Stimulated activated CD8-positive, alpha-beta memory T cell treated with anti-CD3 and anti-CD28 coated beads, Interleukin-7, amount 100 ng/mL, for 1 hour (primary cell): ENCODE measurements at places on chromosomes 4 and X.

DNA sequence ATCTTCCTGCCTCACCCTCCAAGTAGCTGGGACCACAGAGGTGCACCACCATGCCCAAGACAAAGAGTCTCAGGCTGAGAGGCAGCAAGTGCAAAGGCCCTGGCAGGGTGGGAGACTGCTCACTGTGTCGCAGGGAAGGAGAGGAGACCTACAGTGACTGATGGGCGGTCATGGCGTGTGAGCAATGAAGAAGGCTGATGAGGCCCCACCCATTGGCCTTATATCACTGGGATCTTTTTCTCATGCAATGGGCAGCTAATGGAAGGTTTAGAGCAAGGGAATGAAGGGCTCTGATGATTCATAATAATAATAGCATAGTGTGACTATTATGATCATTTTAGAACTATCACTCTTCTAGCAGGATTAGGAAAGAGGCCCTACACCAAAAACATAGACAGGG is 20.9 kb downstream of the FAM9C start:
- no peak for DNase-seq

DNA sequence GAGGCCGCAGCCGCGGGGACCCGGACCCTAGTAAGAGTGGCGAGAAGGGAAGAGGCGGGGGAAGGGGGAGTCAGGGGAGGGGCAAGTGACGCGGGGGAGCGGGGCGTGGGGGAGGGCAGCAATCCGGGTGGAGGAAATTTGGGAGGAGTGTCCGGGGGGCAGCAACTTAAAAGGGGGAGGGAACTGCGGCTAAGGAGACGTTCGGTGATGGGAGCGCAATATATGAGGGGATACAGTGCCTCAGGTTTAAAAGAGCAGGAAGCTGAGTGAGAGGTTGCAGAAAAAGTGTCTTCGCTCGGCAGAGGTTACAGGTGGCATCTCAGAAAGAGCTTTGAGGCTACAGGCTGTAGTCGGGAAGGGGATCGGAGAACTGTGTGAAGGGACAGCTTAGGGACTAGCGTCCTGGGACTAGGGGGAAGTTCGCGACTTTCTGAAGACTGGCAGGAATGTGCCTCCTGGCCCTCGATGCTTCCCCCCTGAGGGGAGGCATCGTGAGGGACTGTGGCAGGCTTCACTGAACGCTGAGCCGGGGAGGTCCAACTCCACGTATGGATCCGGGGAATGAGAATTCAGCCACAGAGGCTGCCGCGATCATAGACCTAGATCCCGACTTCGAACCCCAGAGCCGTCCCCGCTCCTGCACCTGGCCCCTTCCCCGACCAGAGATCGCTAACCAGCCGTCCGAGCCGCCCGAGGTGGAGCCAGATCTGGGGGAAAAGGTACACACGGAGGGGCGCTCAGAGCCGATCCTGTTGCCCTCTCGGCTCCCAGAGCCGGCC is 519 bp downstream of the FOXO4 start:
- no peak for DNase-seq

DNA sequence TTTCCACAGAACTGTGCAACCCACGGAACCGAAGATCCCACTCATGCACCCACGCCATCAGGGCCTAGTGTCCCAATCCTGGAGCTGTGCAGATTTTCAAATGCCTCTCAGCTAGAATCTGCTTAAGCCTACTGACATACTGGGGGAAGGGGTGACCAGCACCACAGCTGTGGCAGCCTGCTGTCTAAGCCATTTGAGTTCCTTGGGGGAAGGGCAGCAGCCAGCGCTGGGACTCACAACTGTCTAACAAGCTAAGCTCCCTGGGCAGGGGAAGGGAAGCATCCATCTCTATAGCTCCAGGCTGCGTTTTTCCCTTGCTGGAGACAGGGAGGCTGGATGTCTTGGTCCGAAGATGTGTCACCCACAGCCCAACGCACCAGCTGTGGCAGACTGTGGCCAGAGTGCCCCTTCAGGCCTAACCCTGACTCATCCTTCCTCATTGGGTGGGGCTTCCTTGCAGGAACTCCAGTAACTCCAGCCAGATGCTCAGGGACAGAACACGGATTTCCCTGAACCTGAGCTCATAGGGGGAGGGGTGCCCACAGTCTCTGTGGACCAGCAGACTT is 194.8 kb downstream of the CHRDL1 start:
- DNase-seq: no peak

GRCh38 chr4:7531640-7531994 is 96.9 kb upstream of the PSAPL1 start:
- DNase-seq: no peak

DNA sequence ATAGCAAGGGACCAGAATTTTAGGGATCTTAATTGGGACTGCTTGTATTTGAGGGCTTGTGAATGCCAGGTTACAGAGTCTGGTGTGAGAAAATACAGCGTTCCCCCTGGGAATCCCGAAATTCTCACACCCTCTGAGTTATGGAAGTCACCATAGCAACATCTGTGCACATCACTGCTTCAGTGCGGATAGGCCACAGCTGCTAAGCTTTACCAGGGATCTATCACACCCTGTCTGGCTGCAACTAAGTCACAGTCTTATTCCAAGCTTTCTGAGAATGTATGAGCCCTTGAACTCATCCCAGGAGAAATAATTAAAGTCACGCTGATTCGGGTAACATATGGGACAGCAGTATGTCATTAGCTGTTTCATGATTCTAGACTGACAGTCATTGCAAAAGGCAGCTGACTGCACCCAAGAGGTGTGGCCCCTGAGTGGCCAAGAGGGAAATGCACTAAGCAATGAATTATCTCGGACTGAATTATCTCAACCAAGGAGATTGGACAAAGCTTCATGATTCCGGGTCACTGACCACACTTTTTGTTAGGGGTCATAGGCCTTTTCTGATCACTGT is 46.7 kb upstream of the BTC start:
- no peak for DNase-seq

- DNase-seq: no peak
Measured at GRCh38 chrX:129808829-129809796, 29.4 kb downstream of the SASH3 start.

GRCh38 chr4:52595001-52595400 is 64.1 kb downstream of the USP46 start:
- no peak for DNase-seq

- DNase-seq: no peak
Measured at GRCh38 chr4:118279920-118280432, 72.8 kb downstream of the PRSS12 start.

DNA sequence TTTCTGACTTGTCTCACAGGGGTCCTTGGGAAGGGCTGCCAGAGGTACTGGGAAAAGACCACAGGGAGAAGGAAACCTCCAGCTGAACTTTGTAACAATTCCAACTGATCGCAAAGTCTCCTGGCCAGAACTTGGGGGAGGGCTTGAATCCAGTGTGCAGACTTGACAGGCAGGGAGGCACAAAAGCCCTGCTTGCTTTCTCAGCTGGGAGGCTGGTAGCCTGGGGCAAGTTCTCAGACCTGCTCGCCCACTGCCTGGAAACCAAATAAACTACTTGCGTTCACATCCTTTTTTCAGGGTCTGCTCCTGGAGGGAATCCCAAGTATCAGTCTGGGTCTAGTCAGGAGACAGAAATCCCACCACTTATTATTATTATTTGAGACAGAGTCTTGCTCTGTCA is 48.0 kb upstream of the CASK start:
- DNase-seq: no peak

DNA sequence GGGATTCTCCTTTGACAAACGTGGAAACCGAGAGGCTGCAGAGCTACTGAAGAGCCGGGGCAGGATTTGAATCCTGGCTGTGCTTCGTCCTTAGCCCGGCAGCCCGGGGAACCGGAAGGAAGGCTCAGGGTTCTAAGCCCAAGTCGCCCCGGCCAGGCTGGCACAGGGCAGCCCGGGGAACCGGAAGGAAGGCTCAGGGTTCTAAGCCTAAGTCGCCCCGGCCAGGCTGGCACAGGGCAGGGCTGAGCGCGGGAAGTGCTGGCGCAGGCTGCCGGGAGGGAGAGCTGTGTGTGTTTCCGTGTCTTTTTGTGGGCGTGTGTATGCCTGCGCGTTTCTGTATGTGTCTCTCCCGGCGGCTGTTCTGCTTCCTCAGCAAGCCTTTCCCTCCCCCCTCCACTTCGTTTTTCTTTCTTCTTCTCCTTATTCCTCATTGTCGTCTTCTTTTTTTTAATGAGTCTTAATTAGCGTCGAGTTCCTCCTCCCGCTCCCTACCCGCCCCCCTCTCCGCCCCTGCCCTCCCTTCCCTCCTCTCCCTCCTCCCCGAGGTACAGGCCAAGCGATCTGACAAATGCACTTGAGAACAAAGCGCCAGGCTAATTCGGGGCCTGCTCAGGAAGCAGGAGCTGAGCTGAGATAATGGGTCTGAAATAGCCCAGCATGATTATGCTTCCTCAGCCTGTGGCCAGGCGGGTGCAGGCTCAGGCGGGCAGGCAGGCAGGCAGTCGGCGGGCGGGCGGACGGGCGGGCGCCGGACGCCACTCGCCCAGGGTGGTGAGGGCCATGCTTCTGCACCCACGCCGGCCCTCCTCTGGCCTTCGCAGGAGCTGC is 65.9 kb downstream of the EFNB1 start:
- DNase-seq: no peak

GRCh38 chrX:19682712-19683331 is 167.5 kb upstream of the MAP3K15 start:
- DNase-seq: peak; percentile 49

GRCh38 chr4:90027565-90027964 is 99.6 kb upstream of the CCSER1 start:
- no peak for DNase-seq

DNA sequence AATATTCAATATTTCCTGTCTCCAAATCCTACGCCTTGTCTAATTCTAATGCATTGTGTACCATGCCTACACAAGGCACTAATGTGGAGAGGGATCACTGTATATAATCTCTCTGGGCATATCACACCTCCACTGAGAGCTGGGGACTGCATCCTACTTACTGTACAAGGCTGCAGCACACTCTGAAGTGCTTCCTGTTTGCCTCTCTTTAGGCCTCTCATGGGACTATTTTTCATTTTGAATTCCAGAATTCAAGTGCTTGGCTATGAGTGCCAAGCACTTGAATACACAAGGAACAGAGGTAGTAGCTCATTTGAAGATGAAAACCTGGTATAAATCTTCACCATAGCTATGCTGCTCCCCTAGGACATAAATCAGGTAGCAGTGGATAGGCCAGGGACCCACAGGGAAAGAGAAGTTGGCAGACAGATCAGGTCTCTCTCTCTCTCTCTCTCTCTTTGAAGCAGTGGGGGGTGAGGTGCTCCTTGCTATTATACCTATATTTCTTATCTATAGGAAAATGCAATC is 229.7 kb upstream of the MBNL3 start:
- no peak for DNase-seq

DNA sequence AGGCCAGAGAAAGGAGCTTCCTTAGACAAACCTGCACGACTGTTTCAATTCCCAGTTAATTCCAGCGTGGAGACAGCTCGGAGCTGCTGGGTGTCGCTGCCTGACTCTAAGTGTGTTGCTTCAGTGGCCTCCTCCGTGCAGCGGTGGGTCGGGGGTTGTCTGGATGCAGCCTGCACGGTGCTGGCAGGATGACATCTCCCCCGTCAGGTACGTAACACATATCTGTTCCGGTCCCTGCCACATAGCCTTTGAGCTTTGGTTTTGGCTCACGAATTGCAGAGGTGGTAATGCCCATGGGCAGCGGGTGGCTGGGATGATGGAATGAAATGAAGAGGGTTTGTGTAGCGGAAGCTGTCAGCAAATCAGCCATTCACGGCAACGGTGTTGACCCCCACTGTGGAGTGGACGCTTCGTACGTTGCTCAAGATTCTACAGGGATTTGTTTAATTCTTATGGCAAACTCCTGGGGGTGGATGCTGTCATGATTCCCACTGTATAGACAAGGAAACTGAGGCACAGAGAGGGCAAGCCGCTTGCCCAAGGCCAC is 33.7 kb upstream of the HMX1 start:
- DNase-seq: no peak

DNA sequence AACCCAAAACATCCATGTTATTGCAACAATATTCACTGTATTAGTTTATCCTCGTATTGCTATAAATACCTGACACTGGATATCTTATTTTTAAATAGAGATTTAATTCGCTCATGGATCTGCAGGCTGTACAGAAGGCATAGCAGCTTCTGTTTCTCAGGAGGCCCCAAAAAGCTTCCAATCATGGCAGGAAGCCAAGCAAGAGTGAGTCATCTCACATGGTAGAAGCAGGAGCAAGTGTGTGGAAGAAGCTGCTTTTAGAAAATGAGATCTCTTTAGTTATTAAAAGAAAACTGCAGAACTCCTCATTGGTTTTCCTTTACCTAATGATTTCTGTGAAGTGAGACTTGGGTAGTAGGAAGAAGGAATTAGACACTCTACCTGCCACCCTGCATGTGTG is 16.4 kb downstream of the ZNF732 start:
- no peak for DNase-seq

DNA sequence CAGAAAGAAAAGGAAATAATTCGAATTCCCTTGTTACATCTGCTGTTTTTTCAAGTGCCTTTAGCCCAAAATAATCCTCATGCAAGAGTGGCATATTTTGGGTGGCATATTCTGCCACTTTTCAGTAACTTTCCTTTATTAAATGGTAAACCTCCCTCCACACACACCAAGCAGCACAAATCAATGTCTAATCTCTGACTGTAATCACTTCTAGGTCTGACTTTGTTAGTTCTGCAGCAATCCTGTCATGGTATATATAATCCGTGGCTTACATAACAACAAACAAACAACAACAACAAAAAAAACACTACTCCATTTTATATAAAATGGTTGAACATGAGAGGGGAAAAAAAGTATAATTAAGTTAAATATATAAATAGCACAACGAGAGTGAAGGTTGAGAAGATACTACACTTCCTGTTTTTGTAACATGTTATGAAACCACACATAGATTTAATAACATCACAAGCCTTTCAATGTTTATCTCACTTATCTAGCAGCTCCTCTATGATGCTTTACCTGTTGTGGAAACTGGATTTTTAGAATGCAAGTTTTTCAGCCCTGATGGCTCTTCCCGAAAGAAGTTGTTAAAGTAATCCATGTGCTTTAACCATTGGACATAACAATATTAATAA is 715.4 kb downstream of the GRXCR1 start:
- DNase-seq: no peak

DNA sequence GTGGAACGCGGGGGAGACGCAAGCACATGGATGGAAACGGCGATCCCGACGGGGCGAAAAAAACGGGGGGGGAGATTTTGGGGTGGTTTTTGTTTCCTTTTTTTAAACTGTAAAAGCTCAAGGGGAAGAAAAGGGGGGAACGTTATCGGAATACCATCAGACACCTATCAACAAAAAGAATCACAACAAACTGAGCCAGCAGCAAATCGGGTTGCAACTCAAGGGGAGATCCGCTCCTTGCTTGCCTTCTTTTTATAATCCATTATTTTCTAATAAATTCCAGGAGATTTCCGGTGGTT is 616 bp downstream of the MAML3 start:
- no peak for DNase-seq

GRCh38 chr4:184807797-184808712 is 17.7 kb downstream of the ACSL1 start:
- no peak for DNase-seq

DNA sequence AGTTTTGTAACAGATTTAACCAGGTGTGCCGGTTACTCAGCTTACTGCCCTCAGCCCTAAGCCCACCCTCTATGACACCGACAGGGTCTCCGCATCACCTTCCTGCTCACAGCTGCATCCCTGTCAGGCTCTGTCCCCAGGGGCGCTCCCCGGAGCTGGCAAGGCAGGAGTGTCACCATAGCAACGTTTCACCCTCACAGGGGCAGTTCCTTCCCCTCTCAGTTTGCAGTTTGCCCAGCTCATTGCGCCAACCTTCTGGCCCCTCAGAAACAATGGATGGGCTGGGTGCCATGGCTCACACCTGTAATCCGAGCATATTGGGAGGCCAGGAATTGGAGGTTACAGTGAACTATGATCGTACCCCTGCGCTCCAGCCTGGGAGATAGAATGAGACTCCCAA is 42.6 kb downstream of the RGS12 start:
- DNase-seq: no peak

GRCh38 chr4:109332926-109333464 is 30.5 kb upstream of the COL25A1 start:
- no peak for DNase-seq
